Spleen (tissue), 13 donors: ENCODE measurements at places on chromosomes 6 and 20. TPM values are rescaled to one million over a fixed set of nuclear protein-coding genes. Genes with fewer than 3 reads are reported as not detected.
A peak's percentile ranks its signal among the peaks of the same experiment; 100 is the strongest.

DNA sequence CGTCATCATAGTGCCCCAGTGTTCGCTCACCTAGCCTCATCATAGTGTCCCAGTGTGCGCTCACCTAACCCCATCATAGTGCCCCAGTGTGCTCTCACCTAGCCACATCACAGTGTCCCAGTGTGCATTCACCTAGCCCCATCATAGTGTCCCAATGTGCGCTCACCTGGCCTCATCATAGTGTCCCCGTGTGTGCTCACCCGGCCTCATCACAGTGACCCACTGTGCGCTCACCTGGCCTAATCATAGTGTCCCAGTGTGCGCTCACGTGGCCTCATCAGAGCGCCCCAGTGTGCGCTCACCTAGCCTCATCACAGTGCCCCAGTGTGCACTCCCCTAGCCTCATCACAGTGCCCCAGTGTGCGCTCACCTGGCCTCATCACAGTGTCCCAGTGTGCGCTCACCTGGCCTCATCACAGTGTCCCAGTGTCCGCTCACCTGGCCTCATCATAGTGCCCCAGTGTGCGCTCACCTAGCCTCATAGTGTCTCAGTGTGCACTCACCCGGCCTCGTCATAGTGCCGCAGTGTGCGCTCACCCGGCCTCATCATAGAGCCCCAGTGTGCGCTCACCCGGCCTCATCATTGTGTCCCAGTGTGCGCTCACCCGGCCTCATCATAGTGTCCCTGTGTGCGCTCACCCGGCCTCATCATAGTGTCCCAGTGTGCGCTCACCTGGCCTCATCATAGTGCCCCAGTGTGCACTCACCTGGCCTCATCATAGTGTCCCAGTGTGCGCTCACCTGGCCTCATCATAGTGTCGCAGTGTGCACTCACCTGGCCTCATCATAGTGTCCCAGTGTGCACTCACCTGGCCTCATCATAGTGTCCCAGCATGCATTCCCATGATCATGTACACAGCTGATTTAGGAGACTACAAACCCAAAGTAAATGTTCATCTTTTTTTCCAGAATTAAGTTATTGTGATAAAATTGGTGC is 9.5 kb downstream of the TMEM242 start:
- no peak overlapping the region for H3K4me3 ChIP-seq
- H3K36me3 ChIP-seq, result peaks cover 27% of the 10 kb centered on the region
- H3K4me1 ChIP-seq, result peaks cover 4% of the 10 kb centered on the region
- no peaks in the 10 kb centered on the region for H3K27me3 ChIP-seq

DNA sequence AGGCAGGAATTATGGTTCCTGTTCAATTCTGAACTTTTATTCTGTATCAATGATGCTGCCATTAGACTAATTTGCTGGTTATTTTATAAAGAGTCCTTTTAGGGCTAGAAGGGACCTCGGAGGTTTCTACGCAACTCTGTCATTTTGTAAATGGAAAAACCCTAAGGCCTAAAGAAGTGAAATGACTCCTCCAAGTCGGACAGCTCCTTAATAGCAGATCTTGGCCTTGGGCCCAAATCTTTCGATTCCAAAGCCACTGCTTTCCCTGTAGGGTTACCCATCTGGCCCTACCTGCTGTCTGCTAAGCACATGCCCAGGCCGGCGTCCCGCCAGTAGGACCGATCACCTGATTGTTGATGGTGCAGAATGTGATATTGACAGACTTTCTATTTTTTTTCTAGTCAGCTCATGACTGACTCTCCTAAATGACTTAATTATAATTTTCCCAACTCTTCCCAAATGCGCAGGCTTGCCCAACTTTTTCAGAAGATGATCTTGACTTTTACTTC is 40.2 kb downstream of the PLEKHG1 start:
- peak overlapping the region; percentile 82 for H3K27ac ChIP-seq
- no peaks in the 10 kb centered on the region for H3K36me3 ChIP-seq
- no peak overlapping the region for H3K4me3 ChIP-seq
- H3K27me3 ChIP-seq, result no peaks in the 10 kb centered on the region
- peaks cover 31% of the 10 kb centered on the region for H3K4me1 ChIP-seq

DNA sequence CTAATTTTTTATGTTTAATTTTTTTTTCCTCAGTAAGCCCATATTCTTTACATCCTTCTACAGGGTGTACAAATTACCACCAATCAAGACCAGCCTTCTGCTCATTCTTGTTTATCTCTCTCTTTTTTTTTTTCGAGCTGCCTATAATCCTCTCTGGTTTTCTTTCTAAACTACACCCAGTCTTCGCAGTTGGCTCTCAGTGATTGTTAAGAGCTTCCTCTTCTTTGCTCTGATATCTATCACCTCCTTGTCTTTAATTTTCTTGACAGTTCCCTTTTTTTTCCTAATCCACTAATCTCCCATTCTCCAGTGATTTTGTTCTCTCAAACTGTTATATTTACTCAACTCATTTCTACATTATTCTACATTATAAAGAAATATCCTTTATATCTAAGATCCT is 38.5 kb upstream of the PTPRK start:
- no peak overlapping the region for H3K4me3 ChIP-seq
- H3K4me1 ChIP-seq, result no peaks in the 10 kb centered on the region
- no peaks in the 10 kb centered on the region for H3K27me3 ChIP-seq
- no peak for DNase-seq
- no peaks in the 10 kb centered on the region for H3K36me3 ChIP-seq

- peak within 1 kb of the TSS; percentile 67 for H3K4me3 ChIP-seq
- H3K36me3 ChIP-seq, result no peaks in the 10 kb centered on the region
- peak within 1 kb of the TSS; percentile 96 for H3K27ac ChIP-seq
- peaks cover 30% of the 10 kb centered on the region for H3K27me3 ChIP-seq
- peak; percentile 96 for DNase-seq
- peaks cover 39% of the 10 kb centered on the region for H3K4me1 ChIP-seq
Measured at GRCh38 chr6:90296341-90297114, at the start of gene BACH2. TSS of gene BACH2 (minus strand) at chr6:90296843. CDS start at chr6:90008844, 287,999 bp downstream.

- H3K27ac ChIP-seq, result no peak overlapping the region
- H3K4me3 ChIP-seq, result no peak overlapping the region
- no peaks in the 10 kb centered on the region for H3K4me1 ChIP-seq
- no peaks in the 10 kb centered on the region for H3K36me3 ChIP-seq
Measured at GRCh38 chr6:107794771-107795170, 29.3 kb downstream of the SCML4 start.

DNA sequence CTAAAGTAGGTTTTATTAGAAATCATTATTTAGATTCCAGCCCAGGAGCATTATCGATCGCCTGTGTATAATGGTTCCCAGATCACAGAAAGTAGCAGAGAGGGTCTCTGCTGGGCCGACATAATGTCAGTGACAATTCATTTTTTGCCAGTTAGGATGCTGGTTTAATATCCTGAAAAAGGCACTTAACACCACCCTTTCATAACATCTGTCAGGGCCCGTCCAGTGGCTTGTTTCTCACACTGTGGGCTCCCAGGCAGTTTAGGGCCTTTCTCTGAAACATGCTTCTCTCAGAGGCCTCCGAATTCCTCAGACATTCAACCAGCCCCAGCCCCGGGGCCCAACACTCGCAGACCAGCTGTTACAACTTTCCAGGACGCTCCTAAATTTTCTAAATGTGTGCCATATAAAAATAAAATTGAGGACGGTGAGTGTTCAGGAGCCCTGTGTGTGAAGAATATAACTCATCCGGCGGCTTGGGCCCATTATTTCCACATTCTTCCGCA is 108.6 kb upstream of the EYA4 start:
- no peak overlapping the region for H3K27ac ChIP-seq
- no peak for DNase-seq
- H3K36me3 ChIP-seq, result no peaks in the 10 kb centered on the region
- H3K4me3 ChIP-seq, result no peak overlapping the region

- H3K4me1 ChIP-seq, result no peaks in the 10 kb centered on the region
- H3K4me3 ChIP-seq, result no peak overlapping the region
- H3K36me3 ChIP-seq, result no peaks in the 10 kb centered on the region
- H3K27ac ChIP-seq, result no peak overlapping the region
Measured at GRCh38 chr20:36144336-36144735, 10.2 kb upstream of the EPB41L1 start.

DNA sequence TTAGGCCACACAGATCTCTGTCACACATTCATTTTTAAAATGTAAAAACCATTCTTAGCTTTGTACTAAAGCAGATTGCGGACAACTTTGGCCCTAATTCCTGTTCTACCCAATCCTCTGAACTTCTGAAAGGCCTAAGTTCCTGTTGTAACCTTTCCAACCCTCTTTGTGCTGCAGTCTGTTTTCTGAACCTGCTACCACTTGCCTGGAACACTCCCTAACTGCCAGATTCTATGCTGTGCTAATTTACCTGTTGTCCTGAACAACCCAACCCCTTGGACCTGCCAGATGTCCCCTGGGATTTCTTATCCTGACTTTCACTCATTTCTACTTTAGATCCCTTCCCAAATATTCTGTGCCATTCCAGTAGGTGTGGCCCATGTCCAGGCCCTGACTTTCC is 398.7 kb downstream of the ZFAND3 start:
- no peak overlapping the region for H3K27ac ChIP-seq
- DNase-seq, result no peak
- no peaks in the 10 kb centered on the region for H3K27me3 ChIP-seq
- no peaks in the 10 kb centered on the region for H3K36me3 ChIP-seq
- H3K4me3 ChIP-seq, result no peak overlapping the region

- peaks cover 5% of the 10 kb centered on the region for H3K27me3 ChIP-seq
- DNase-seq, result peak; percentile 91
- peak within 1 kb of the TSS; percentile 82 for H3K27ac ChIP-seq
- H3K36me3 ChIP-seq, result peaks cover 11% of the 10 kb centered on the region
- peaks cover 15% of the 10 kb centered on the region for H3K4me1 ChIP-seq
- peak within 1 kb of the TSS; percentile 73 for H3K4me3 ChIP-seq
Measured at GRCh38 chr20:63553933-63554290, at the start of gene FNDC11. TSS of gene FNDC11 (plus strand) at chr20:63554159. CDS start at chr20:63555664, 1,505 bp downstream.

DNA sequence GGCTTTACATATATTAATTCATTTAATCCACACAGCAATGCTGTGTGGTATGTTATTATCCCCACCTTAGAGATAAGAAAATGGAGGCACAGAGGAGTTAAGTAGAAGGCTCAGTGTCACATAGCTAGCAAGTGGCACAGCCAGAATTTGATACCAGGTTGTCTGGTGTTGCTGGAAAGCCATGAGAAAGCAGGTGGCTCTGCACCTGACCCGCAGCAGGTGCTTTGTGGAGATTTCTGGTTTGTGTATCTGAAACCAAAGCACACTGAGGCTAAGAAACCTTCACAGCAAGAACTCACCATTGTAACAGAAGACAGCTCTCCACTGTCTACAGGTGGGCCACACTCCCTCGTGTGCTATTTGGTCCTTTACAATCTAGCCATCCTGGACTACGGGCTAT is 7.5 kb downstream of the ELMO2 start:
- H3K4me3 ChIP-seq, result no peak overlapping the region
- peaks cover 99% of the 10 kb centered on the region for H3K4me1 ChIP-seq
- no peaks in the 10 kb centered on the region for H3K27me3 ChIP-seq
- H3K27ac ChIP-seq, result peak overlapping the region; percentile 87
- DNase-seq, result no peak
- peaks cover 26% of the 10 kb centered on the region for H3K36me3 ChIP-seq

DNA sequence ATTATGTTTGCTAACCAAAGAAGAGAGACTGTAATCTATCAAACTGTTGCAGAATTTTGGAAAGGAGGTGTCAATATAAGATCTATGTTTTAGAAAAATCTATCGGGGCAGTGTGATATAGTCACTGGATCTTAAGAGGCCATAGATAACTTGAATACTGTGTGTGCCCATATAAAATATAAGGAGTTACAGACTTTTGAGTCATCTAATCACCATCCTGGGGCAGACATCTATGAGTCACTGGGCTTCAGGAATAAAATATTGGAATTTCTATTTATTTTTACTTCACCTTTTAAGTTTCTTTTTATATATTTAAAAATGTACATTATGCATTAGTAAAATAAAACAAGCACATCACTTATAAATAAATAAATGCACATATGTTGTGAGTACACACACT is 509.3 kb upstream of the MAN1A1 start:
- no peaks in the 10 kb centered on the region for H3K36me3 ChIP-seq
- H3K27me3 ChIP-seq, result no peaks in the 10 kb centered on the region
- no peak for DNase-seq
- no peaks in the 10 kb centered on the region for H3K4me1 ChIP-seq
- H3K27ac ChIP-seq, result no peak overlapping the region

DNA sequence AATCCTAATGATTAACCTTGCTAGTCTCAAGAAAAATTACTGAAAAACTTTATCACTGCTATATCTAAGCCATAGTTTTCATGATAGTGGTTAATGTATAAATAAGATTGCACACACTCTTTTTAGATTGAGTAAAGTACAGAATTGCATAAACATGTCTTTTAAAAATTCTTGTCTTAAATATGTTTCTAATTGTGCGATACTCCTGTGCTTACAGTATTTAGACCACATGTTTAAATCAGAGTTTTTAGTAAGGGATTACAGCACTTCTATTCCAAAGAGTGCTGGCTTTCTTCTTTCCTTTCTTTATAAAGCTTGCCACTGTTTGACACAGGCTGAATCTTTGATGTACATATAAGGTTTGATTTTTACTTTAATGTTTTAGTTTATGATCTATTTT is 36.8 kb upstream of the RGS17 start:
- no peak overlapping the region for H3K4me3 ChIP-seq
- no peaks in the 10 kb centered on the region for H3K36me3 ChIP-seq
- no peaks in the 10 kb centered on the region for H3K4me1 ChIP-seq
- DNase-seq, result no peak

GRCh38 chr6:41560431-41561192 is 14.4 kb downstream of the FOXP4 start:
- H3K4me1 ChIP-seq, result peaks cover 23% of the 10 kb centered on the region
- peak; percentile 95 for DNase-seq
- H3K27ac ChIP-seq, result no peak overlapping the region
- no peaks in the 10 kb centered on the region for H3K27me3 ChIP-seq

DNA sequence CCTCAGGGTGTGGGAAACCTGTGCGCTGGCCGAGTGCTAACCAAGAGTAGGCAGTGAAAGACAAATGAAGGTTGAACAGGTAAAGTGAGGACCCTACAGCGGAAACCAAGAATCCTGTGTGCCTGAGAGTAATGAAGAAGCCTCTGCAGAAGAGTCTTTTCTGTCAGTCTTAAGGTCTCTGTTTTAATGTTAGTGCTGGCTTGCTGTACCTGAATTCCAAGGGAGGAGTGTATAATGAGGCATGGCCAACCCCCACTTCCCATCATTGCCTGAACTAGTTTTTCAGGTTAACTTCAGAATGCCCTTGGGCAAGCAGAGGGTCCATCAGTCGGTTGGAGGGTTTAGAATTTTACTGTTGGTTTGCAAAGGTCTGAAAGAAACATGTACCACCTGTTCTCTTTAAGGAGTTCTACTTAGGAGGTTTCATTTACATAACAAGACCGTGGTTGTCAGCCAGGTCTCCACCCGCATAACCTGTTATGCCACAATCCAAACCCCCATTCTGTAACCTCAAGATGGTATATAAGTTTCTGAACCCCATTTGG is 589 bp upstream of the PDCD2 start:
- H3K4me3 ChIP-seq, result peak overlapping the region; percentile 93
- no peaks in the 10 kb centered on the region for H3K27me3 ChIP-seq
- H3K36me3 ChIP-seq, result peaks cover 20% of the 10 kb centered on the region

- peaks cover 4% of the 10 kb centered on the region for H3K36me3 ChIP-seq
- no peaks in the 10 kb centered on the region for H3K27me3 ChIP-seq
- H3K27ac ChIP-seq, result peak overlapping the region; percentile 98
Measured at GRCh38 chr6:30685157-30686008, 1.1 kb downstream of the PPP1R18 start.

GRCh38 chr6:167113935-167114910 is 8.7 kb upstream of the CCR6 start:
- no peaks in the 10 kb centered on the region for H3K36me3 ChIP-seq
- H3K27ac ChIP-seq, result peak overlapping the region; percentile 92
- DNase-seq, result peak; percentile 96
- peaks cover 7% of the 10 kb centered on the region for H3K4me1 ChIP-seq
- H3K27me3 ChIP-seq, result no peaks in the 10 kb centered on the region
- peak overlapping the region; percentile 14 for H3K4me3 ChIP-seq

FAM184A gene
- polyA plus RNA-seq, result 2.0 TPM

AIF1 gene
- 258 TPM for polyA plus RNA-seq

TTK gene
- polyA plus RNA-seq, result 2.8 TPM
